ENCODE measurements at places on chromosomes 16 and 17.

GRCh38 chr16:64321066-64321465 lies 800.8 kb downstream of the CDH11 start:
- DNase-seq: no peak

DNA sequence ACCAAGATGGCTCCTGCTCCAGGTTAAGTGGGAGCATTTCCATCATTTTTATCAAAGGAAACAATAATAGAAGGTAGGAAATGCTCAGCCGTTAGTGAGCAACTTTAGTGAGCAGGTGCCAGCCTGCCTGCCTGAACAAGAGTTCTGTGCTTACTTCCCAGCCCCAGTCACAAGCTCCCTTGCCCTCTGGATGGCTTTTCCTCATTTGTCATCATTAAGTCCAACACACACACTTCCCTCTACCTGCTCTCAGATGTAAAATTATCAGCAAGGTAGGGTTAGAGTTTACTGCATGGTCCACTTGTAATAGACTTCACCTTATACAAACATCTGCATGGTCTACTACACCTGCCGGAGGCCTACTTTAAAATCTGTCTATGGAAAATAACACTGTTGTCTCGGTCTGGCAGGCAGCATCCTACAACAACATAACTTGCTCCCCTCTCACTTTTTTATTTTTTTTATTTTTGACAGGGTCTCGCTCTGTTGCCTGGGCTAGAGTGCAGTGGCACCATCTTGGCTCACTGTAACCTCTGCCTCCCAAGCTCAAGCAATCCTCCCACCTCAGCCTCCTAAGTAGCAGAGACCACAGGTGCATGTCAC lies 12.7 kb downstream of the TEX2 start:
- DNase-seq: no peak

GRCh38 chr17:29707212-29707571 lies 84.5 kb upstream of the CORO6 start:
- no peak for DNase-seq

- DNase-seq: no peak
These were observed 5.8 kb upstream of the FASN start for GRCh38 chr17:82103553-82104451.

- no peak for DNase-seq
These were observed 153.5 kb upstream of the CIBAR2 start for GRCh38 chr16:85265810-85266209.

- no peak for DNase-seq
These were observed 111.3 kb downstream of the TRIM37 start for GRCh38 chr17:58995247-58995940.

DNA sequence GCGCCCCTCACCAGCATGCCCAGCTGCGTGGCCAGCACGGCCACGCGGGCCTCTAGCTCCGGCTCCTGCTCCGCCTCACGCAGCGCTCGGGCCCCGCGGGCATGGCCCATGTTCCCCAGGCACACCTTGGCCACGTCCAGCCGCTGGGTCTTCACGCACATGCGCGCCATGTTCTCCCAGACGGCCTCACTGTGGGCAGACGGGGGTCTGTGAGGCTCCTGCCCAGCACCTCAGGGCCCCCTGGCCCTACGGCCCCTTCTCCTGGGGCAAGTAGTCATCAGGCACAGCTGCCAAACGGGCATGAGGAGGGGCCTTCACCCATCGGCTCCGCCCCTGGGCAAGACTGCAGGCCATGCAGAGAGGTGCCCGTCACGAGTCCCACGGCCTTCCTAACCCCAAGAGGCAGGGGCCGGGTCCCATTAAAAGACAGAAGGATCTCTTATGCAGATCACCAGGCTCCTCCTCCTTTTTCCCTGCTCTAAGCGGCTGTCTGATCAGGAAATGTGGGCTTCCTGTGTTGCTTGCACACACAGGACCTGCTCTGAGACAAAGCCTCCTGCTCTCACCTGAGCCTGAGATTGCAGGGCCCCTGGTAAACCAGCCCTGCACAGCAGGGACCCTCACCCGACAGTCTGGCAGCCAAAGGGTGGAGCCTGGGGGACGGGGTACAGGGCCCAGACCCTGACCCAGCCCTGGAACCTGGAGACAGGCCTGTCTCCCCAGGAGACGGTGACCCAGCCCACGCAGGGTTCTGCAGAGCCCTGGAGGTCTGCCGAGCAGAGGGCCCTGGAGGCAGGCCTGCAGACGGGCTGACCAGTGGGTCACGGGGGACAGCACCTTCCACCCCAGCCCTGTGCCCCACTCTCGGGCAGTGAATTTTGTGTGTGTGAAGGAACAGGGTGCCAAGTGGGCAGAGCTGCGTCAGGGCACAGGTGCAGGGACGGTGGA lies 6.6 kb upstream of the TMEM204 start:
- DNase-seq: no peak

DNA sequence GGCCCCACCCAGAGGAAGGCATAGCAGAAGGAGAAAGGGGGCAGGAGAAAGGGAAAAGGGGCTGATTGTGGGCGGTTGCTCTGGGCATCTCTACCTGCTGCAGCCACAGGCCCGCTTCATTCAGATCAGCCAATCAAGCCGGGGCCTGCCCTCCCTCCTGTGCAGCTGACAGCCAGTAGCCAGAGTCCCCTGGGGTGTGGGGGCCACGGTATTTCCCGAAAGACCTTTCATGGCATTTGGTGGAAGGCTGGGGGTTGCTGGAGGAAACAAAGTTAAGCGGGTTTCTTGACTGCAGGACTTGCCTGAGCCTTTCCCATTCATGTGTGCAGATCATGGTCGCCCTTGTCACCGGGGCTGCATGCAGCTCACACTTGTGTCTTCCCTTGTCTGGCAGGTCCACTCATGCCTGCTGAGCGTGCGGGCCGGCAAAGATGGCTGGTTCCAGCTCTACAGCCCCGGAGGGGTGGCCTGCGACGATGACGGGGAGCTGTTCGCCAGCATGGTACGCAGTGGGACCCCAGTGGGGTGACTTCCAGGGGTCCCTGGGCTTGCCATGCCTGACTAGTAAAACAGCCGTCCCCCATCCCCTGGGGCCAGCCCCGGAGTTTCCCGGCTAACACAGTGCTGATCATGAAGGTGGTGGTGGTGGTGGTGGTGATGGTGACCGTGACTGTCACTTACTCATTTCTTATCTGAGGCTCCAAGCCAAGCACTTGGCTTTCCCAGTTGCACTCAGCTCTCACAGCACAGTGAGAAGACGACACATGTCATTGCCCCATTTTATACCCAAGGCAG lies 82.7 kb upstream of the PLCG2 start:
- no peak for DNase-seq

DNA sequence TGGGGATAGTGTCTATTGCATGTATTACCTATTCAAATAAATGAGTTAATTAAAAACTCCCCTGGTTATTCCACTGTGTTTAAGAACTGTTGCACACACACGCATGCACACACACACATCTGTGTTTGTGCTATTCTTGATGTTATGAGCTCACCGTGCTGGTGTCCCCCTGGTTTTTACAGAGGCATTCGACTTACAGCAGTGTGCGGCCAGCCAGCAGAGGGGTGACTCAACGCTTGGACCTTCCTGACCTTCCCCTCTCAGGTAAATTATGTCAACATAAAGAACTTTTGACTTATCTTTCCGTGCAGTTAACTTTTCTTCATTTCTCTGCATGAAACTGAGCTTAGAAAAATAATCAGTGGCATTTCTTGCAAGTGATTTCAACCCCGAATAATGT lies 214.0 kb downstream of the LGALS9B start:
- DNase-seq: no peak

GRCh38 chr17:30104575-30105339 lies 11.9 kb upstream of the NSRP1 start:
- DNase-seq: peak; percentile 82

GRCh38 chr17:27343977-27344607 lies 50.2 kb downstream of the WSB1 start:
- DNase-seq: no peak

DNA sequence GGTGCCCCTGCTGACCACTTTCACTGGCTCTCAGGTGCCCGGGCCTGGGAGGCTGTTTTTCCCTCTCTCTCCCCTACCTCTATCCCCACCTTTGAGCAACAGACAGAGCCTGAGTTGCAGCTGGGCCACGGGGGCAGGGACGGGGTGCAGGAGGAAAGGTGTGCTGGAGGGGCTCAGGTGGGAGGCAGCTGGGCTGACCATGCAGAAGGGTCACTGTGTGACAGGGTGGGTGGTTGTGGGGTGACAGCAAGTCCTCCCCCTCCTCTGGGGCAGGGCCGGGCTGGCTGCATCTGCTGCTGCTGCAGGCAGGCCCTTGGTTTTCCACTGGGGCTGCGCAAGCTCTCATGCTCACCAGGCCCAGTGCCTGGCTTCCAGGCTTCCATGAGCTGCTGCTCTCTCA lies 6.6 kb downstream of the ZNF319 start:
- no peak for DNase-seq

- DNase-seq: no peak
These were observed 18.8 kb downstream of the WNT9B start for GRCh38 chr17:46869975-46870803.

DNA sequence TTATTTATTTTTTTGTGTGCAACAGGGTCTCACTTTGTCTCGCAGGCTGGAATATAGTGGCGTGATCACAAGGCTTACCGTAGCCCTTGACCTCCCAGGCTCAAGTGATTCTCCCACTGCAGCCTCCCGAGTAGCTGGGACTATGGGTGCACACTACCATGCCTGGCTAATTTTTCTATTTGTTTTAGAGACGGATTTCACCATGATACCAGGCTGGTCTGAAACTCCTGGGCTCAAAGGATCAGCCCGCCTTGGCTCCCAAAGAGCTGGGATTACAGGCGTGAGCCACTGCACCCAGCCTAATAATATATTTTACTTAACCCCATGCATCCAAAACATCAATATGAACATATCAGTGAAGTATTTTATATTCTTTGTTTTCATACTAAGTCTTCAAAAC lies 2.0 kb downstream of the CCDC200 start:
- DNase-seq: no peak

- DNase-seq: no peak
These were observed 12.6 kb upstream of the RPRML start for GRCh38 chr17:46991617-46992016.

- DNase-seq: no peak
These were observed 16.5 kb upstream of the KCNH6 start for GRCh38 chr17:63506627-63507026.

GRCh38 chr17:35053204-35053603 lies 10.3 kb downstream of the RFFL start:
- DNase-seq: no peak

GRCh38 chr16:4689864-4690704 lies 3.3 kb upstream of the NUDT16L1 start:
- DNase-seq: no peak

DNA sequence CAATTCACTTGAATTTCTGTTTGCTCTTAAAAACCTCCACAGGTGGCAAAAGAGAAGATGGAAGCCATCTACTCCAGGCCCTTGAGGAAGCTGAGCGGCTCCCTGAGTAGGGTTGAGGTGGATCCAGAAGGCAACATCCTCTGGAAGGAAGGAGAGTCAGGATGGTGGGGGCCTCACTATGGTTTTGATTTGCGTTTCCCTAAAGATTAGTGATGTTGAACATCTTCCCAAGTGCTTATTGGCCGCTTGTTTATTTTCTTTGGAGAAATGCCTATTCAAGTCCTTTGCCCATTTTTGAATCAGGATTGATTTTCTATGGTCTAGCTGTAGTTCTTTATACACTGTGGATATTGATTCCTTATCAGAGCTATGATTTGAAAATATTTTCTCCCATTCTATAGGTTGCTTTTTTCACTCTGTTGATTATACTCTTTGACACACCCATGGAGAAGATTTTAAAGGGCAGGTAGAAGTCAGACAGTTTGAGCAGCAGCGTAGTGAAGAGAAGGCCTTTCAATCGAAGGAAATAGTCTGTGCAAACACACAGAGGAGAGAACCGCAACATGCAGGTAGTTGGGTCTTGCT lies 58.6 kb downstream of the WSB1 start:
- DNase-seq: no peak

- DNase-seq: no peak
These were observed 178.4 kb upstream of the C17orf78 start for GRCh38 chr17:37197336-37197735.

DNA sequence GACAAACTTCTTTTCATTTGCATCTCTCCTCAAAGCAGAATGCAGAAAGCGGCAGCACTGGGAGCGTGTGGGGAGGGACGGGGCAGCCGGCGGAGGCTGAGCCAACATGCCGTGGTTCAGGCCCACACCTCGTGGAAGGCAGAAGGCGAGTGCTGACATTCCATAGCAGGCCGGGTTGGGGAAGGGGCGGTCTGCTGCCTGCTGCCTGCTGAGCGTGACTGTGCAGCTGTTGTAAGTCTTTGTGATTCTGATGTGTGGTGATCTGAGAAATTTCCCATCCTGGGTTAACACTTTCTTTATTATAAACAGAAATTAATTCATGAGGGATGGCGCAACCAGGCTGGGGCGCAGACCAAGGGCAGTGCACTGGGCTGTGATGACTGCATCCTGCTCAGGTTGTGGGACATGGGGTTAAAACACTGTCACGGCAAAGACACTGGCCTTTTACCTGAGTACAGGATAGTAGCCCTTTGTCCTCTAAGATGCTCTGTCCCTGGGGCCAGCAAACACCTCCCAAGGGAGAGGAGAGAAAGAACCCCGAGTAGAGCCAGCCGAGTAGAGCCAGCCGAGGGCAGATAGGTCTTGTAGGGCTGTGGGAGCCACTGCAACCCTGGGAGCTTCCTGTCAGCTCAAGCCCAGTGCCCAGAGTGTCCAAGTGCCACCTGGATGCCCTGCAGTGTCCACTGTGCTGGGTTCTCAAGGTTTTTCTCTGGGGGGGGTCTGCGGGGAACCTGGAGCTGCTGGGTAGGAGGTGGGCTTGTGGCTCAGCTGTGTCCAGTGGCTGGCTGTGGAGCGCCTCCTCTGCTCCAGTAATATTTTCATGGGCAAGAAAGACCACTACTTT lies 8.8 kb upstream of the DNASE1 start:
- DNase-seq: no peak

DNA sequence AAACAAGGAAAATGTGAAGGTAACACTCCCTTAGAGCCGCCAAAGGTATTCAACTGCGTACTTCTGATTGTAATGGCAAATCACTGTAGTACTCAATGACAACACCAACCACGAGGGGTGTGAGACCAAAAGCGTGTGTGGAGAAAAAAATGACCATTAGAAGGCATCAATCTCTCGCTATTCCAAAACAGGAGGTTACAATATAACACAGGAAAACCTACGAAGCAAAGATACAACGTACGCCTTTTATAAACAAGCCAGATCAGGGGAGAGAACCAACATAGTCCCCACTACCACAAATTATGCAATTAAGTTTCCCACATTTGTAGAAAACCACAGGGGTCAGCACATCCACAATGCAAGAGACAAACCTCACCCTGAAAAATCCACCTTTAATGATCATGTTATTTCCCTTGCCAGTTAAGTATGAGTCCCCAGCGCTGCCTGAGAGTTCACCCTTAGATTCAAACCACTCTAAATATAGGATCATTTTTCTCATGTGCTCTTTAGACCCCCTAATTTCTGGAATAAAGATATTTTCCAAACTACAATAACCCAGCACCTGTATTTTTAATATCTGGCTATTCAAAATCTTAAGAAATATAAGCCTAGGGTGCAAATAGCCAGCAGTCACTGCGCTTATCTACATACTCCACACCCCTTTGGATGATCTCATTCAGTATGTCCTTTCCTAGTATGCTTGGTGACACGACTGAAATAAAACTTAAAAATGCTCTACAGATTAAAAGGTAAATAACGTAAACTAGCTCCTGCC lies 12.4 kb downstream of the TEX14 start:
- DNase-seq: no peak

- no peak for DNase-seq
These were observed 5.5 kb upstream of the KRT10 start for GRCh38 chr17:40827746-40828453.
